ENCODE measurements at places on chromosomes 16 and 17.

DNA sequence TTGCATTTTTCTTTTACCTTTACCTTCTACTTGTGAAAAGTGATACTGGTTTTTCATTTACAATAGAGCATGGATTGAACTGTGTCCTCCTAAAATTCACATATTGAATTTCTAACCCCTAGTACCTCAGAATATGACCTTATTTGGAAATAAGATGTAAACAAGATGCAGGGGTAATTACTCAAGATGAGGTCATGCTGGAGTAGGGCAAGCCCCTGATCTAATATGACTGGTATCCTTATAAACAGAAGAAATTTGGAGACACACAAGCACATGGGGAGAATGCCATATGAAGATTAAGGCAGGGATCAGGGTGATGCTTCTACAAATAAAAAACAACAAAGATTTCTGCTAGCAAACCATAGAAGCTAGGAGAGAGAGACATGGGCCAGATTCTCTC is 12.2 kb downstream of the MYH13 start:
- DNase-seq = peak; percentile 13

- no peak for DNase-seq
These were observed 41.9 kb upstream of the CHMP6 start for GRCh38 chr17:80949451-80950421.

GRCh38 chr17:41801374-41802271 is 10.1 kb downstream of the P3H4 start:
- peak; percentile 63 for DNase-seq

- DNase-seq = peak; percentile 22
These were observed 1.7 kb upstream of the DBNDD1 start for GRCh38 chr16:90020838-90021382.

- peak; percentile 18 for DNase-seq
These were observed 15.0 kb upstream of the TAC4 start for GRCh38 chr17:49862781-49863331.

GRCh38 chr16:66254751-66255150 is 111.7 kb upstream of the CDH5 start:
- DNase-seq = peak; percentile 47

- no peak for DNase-seq
These were observed 758 bp upstream of the UBALD2 start for GRCh38 chr17:76264425-76264754.

DNA sequence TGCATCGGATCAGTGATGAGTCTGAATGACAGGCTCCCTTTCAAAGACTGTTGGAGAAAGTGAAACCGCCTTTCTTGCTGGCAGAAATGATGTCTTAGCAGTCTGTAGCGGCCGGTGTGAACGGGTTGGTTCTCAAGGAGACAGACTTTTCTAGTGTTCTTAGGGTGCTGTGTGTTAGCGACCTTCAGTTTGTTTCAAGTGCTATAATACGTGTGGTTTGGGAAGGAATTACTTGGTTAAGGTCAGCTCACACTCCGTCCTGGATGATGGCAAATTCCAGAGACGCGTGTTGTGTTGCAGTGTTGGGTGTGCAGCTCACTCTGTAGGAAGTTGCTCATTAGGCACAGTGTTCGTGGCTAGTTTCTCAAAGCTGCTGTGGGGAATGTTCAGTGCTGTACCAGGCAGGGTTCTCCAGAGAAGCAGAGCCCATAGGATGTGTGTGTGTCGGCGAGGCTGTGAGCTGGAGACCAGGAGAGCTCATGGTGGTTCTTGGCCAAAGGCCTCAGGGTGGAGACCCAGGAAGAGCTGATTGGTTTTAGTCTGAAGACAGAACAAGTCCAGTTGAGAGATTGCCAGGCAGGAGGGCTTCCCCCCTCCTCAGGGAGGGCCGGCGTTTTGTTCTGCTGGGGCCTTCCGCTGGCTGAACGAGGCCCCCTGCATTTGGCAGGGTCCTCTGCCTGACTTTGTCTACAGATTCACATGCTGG is 37.6 kb downstream of the ZNF750 start:
- DNase-seq = peak; percentile 13

DNA sequence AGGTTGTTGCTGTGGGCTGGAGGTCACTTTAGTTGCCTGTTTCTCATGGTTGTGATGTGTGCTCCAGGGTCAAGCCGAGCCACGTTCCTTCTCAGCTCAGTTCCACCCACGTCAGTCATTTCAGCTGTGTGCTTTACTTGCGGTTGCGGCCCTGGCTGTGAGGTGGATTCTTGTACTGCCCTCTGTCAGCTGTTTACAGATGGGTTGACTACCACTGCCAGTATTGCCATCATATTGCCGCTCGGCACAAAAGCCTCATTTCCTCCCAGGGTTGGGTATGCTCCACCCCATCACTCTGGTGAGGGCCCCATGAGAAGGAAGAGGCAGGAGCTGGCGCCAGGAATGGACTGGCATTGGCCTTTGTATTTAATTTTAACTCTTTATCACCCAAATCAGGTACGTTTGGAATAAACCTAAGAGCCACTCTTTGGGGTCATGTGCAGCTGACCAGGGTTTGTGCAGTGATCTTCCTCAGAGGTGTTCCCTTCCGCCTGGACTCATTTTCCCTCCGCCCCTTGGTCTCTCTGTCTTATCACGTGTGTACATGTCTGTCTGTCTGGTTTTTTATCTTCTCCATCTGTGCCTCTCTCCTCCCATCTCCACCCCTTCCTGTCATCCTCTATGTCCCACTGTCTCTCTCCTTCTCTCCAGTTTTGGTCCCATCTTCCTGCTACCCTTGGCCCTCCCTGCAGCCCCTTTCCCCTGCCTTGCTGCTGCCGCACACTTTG is 25.0 kb downstream of the METTL22 start:
- DNase-seq = no peak
